ENCODE measurements at places on chromosomes 13 and 19.
A peak's percentile ranks its signal among the peaks of the same experiment; 100 is the strongest.

DNA sequence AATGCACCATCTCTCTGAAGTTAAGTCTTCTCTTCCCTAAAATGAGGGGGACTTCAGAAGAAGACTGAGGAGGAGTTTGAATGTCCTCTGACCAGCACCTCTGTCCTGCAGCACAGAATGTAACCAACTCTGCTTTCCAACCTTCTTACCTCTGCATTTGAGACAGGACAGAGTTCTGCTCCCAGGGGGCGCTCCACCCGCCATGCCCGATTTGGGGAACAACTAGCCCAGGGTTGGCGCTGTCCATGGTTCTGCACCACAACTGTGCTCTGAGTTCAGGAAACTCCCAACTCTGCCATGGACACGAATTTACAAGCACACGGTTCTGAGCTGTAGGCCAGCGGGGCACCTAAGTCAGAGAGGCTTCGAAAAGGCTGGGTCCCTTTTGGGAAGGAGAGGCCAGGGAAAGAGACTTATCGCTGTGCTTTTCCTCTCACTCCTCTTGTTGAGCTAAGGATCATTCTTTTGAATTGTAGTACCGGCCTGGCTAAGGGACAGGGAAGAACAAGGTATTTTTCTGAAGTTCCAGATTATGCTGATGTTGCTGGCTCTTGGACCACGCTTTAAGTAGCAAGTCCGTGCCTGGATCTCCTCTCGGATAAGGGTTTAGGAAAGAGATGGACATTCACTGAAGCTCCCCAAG lies 22.2 kb downstream of the SIGLEC5 start:
- DNase-seq = peak; percentile 37

GRCh38 chr19:51093510-51094345 lies 11.0 kb upstream of the KLK14 start:
- no peak for DNase-seq

DNA sequence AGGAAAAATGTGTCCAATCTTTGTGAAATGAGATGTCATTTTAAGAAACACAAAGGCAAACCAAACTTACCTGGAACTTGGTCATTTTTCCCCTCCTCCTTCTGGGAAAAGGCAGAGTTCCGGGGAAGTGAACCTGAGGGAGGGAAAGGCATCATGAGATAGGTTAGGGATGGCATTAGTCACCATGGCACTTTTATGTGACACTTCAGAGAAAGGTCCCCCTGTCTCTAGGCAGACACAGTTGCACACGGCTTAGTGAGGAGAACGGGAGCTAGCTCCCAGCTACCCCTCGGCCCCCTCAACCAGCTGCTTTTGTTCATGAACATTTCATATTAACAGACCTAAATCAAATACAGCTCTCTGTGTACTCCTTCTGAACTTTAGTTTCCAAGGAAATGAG lies 1.5 kb downstream of the ZNF235 start:
- no peak for DNase-seq

- no peak for DNase-seq
Measured at GRCh38 chr13:42865768-42866102, 84.4 kb downstream of the FAM216B start.

DNA sequence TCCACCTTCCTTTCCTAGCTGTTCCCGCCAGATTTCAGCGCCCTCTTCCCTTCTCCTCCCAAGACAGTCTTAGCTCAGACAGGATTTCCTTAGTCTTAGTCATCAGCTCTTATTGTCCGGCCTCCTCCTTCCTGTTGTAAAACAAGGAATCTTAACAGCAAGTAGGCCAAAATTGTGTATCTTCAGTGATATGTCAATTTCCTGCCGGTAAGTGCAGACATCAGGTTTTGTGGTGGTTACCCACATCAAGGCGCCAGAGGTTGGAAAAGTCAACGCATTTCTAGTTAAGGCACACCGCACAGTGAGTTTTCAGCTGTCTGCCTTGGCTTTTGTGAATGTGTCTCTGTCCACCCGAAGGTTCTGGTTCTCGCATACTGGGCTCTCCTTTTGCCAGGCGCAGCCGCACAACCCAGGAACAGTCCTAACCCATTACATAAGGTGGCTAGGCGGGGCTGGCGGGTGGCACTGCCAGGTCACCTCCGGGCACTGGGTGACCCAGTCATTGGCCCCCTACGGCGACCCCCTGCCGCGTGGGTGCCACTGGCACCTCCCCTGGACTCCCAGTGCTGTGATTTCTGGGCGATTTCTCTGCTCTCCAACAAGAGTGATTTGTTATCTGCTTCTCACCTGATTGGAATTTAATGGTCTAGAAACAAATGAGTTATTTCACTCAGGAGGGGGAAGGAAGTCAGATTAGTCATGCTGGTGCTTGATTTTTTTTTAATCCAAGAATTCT lies 12.9 kb downstream of the COL4A2 start:
- DNase-seq = no peak

- no peak for DNase-seq
Measured at GRCh38 chr19:31770223-31770622, 421.0 kb upstream of the TSHZ3 start.

DNA sequence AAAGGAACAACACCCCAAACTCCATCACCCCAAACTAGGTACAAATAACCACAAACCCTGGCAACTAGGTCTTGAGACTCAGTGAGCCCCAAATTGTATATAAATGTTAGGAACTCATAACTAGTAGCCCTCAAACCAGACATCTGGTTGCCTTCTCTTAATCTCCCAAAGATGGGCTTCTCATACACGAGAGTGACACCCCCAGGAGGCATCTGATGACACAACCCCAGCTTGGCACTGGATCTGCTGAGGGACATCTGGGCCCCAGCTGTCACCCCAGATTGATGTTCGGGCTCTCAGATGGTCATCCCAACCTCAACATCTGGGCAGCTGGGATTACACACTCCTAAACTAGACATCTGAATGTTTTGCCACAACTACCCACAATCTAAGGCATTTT lies 14.8 kb downstream of the RABAC1 start:
- no peak for DNase-seq

DNA sequence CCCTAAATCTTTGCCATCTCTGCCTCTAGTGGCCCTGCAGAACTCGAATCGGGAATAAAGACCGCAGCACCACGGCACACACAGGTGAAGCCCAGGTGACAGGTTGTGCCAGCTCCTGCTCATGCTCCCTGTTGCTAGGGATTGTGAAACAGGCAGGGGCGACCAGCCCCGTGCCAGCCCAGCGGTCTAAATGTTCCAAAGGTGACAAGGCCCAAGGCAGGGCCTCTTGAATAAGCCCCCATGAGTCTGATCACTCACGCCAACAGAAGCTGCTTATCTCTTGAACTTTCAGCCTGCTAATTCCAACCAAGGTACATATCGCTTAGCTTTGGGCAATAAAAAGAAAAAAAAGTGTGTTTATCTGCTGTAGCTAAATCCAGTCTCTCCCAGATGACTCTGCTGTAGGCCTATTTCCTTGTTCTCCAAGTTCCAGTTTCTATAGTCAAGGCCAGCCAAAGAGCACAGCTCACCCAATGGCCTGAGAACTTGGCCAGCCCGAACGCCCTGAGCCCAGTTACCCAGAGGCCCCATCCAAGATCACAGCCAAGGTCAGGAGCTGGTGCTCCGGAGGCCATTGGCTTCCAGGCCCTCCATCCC lies 191.1 kb upstream of the GPR12 start:
- no peak for DNase-seq

DNA sequence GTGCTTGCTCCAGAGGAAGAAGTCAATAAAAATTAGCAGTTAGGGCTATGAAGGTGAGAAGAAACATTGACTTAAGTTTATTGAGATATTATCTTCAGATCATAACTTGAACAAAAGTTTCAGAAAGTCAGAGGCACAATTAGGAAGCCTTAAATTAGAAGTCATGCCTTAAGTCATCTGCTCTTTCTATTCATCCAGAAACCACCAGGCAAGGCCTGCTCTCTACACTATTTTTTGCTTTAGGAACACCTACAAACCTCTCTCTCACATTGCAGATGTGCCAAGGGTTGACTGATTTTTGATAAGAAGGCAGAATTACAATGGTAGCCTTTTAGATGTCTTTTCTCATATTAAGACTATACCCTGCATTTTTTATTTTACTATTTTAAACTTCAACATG lies 268.7 kb downstream of the SPRY2 start:
- DNase-seq = no peak

DNA sequence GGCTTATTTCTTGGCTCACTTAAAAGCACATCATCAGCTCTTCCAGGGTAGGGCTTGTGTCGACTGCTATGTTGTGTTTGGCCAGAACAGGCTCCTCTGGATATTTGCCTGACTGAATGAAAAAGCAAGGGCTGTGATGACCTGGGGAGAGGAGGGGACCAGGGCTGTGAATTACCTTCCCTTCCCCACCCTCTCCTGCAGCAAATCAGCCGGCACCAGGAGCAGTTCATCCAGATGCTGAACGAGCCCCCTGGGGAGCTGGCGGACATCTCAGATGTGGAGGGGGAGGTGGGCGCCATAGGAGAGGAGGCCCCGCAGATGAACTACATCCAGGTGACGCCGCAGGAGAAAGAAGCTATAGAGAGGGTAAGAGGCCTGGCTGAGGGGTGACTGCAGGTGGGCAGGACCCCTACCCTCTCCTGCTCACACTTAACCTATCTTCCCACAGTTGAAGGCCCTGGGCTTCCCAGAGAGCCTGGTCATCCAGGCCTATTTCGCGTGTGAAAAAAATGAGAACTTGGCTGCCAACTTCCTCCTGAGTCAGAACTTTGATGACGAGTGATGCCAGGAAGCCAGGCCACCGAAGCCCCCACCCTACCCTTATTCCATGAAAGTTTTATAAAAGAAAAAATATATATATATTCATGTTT lies 4.4 kb downstream of the GADD45GIP1 start:
- no peak for DNase-seq

DNA sequence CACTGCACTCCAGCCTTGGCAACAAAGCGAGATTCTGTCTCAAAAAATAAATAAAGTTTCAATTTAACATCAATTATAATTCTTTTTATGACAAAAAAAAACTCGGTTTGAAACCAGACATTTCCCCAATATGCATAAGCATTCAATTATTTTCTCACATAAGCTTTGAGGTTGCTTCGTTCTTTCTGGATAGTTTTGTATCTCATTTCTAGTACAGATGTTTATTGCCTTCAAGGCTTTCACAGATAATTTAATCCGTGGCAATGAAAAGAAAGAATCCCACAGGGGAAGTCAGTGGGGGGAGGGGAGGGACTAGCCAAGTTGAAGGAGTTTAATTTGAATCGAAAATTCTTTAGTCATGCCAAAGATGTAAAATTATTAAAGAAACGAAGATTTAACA lies 29.6 kb upstream of the TSC22D1 start:
- no peak for DNase-seq

DNA sequence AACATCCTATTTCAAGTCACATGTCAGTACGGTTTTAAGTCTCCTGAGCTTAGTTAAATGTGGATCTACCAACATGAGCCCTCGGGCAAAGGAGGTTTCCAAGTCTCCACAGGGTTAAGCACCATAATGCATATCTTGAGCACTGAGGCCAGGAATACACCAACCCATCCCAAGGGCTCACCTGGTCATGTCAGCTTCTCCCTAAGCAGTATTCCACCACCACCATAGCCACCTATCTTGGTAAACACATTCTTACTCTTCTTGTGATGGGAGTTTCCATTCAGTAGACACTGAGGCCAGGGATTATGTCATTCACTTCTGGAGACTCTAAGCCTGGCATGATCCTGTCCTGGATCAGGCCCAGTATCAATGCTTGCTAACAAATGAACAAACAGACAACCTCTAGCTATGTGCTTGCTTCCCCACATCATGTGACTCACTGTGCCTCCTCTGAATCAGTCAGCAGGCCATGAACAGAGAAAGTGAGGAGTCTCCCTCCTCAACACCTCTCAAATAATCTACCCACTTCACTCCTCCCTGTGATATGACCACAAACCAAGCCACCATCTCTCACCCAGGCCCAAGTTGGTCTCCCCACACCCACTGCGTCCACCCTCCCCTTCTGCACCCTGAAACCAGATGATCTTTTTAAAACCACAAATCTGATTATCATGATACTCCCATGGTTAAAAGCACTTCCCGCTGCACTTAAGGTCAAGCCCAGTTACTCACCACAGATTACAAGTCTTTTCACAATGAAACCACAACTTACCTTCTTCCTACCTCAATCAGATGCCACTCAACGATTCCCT lies 5.8 kb downstream of the PEG3 start:
- no peak for DNase-seq

DNA sequence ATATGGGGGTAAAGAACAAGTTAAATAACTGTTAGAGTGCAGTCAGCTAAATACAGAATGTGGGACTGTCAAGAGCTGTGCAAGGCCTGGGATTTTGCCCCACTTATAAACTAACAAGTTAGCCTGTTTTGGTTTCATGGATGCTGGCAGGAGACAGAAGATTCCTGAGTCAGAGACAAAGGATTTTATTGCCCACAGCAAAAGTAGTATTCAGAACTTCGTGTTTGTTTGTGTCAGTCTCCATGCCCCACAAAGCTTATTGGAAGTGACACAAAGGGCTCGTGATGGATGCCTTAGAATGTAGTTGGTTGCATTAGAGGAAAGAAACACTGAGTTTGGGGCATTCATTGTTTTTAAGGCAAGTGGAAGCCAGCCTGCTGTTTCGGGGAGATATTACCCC lies 22.2 kb upstream of the SPRYD7 start:
- no peak for DNase-seq

DNA sequence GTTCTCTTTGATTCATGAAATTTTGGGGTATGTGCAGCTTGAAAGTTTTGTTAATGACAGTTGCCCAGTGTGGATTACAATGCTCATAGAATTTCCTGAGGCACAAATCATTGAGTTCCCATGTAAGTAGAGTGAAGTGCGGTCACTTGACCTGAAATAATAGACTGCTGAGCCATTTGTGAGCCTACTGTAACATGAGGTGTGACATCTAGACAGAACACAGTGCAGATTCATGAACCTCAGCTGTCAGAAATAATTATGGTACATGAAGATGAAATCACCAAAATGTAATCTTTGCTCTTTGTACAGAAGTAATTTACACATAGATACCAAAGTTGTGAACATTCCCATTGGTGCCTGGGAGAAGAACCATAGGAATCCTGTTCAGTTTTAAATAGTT lies 84.6 kb downstream of the DHRS12 start:
- no peak for DNase-seq

- no peak for DNase-seq
Measured at GRCh38 chr13:99465454-99465853, 35.8 kb upstream of the TM9SF2 start.

GRCh38 chr13:67792151-67792676 lies 562.1 kb upstream of the PCDH9 start:
- no peak for DNase-seq

GRCh38 chr13:42149136-42149535 lies 100.7 kb downstream of the DGKH start:
- no peak for DNase-seq

DNA sequence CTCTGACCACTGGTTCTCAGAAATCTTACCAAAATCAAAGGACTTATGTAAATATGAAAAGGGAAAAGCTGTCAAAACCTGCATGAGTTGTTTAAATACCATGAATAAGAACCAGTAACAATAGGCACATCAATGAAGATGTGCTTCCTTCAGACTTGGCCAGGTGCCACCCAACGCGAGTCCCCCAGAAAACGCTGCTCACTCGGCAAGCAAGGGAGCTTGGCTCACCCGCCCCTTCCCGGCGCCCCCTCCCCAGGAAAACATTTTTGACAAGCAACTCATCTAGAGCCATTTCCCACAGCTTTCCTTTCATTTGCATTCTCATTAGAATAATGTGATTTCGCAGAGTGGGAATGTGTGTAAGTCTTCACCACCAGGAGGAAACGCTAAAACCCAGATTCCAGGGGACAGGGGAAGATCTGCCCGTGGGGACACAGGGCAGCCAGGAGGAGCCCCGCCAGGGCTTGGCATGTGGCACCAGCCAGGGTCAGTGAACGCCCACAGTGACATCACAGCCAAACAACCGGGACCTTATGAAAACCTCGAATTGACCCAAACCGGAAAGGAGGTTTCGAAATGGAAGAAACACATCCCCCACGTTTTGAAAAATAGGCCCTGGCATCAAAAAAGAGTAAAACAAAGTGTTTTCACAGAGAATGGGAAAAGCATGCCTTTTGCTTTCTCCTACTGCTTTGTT lies 366.2 kb upstream of the TSHZ3 start:
- no peak for DNase-seq

Measured in stimulated activated CD4-positive, alpha-beta T cell treated with anti-CD3 and anti-CD28 coated beads, Interleukin-1b, Interleukin-23, amount 100 ng/mL, for 24 hours (primary cell).